ENCODE measurements at places on chromosomes 7 and 10.
A peak's percentile ranks its signal among the peaks of the same experiment; 100 is the strongest.

DNA sequence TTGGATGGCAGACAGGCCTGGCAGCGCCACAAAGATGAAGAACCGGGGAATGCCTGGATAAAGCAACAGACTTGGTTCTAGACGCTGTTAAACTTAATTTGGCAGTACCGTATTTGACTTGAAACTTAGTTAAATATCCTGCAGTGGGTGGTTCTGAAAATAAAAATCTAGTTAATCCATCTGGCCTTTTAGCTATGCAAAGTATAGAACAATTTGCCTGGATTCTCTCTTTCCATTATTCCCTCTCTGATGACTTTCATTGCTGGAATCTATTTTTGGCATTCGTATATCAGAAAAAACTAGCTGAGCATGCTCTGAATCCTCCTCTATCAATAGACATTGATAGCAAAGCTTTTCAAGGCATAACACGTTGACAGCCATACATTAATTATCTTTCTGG lies 203.6 kb downstream of the MACC1 start:
- no peak for DNase-seq

DNA sequence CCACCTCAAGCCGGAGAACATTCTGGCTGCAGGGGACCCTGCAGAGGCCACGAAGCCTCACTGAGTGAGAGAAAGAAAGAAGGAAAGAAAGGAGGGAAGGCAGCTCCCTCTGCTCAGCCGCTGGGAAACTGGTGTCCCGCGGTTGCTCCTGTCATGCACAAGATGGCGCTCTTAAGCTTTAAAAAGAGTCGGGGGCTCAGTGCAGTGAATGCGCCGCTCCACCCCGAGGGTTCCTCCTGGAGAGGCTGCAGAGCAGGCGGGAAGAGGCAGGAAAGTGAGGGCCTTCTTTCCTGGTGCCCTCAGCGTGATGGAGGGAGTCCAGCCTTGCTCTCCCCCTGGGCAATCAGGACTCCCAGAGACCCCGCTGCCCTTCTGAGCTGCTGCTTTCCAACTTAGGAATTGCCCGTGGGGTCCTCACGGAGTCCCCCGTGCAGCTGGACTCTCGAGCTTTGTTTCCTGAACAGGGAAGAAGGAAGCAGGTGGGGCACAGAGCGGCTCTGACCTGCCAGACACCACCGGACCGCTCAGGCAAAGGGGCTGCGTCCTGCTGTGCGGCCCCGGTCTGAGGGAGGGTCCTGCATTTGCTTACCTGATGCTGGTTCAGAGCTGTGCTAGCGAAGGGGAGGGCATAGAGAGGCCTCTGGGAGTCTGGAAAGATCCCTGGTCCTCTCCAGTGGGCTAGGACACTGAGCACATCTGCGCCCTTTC lies 141.9 kb upstream of the MKI67 start:
- peak; percentile 45 for DNase-seq

- DNase-seq, result no peak
Observed at GRCh38 chr7:46089281-46089680, 168.2 kb upstream of the IGFBP3 start.

DNA sequence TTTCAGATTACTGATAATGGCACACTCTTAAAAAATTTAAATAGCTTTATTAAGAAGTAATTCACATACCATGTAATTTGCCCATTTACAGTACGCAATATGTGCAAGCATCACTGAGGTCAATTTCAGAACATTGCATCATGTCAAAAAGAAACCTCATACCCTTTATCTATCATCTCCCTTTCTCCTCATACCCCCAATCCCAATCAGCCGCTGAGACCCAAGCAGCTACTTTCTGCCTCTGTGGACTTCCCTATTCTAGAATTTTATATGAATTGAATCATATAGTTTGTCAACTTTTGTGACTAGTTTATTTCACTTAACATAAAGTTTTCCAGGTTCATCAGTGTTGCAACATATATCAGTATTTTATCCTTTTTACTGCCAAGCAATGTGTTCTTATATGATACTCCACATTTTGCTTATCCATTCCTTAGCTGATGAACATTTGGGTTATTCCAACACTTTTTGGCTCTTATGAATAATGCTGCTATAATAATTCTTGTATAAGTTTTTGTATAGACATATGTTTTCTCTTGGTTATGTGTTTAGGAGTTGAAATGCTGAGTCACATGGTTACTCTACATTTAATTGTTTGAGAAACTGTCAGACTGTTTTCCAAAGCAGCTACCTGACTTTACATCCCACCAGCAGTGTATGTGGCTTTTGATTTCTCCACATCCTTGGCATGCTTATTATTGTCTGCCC lies 26.9 kb upstream of the TPK1 start:
- no peak for DNase-seq

- DNase-seq, result no peak
Observed at GRCh38 chr10:34824870-34825269, 9.8 kb upstream of the PARD3 start.

- no peak for DNase-seq
Observed at GRCh38 chr7:45643630-45644029, 69.5 kb downstream of the ADCY1 start.

- no peak for DNase-seq
Observed at GRCh38 chr10:112678987-112679386, 232.0 kb downstream of the VTI1A start.

DNA sequence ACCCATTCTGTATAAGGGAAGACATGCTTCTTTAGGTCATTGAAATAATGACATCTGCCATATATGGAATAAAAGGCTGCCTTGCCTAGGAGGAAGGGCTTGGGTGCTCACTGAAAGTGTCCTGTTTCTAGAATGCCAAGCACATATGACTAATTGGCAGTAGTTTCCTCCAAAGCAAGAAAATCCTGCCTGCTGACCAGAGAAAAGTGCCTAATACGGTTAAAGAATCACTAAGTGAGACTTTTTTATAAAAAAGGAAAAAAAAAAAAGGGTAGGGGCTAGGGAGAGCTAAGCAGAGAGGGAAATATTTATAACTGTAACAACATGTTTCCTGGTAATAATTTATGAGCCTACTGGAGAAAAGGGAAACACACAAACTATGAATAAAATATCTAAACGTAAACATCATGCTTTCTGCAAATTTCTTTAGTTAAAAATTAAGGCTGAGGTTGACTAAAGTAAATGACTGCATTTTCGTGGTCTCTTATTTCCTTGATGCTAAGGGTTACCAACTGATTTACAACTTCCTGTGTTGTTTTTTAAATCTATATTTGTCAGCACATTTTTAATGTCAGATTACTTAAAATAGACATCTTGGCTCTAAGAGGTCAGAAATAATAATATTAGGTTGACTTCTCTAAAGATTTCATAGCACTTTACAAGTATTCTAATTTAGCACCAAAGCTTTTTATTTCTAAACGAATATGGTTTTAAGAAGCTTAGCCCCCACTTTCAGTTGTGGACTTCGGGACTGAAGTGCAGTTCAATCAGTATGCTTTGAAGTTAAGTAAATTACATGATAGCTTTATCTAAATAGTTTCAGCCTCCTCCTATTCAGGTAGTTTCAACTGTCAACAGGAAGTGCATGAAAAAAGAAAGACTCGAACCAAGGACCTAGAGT lies 89.6 kb downstream of the CABCOCO1 start:
- DNase-seq, result no peak

GRCh38 chr7:2510909-2511768 lies 8.4 kb upstream of the LFNG start:
- DNase-seq, result no peak

DNA sequence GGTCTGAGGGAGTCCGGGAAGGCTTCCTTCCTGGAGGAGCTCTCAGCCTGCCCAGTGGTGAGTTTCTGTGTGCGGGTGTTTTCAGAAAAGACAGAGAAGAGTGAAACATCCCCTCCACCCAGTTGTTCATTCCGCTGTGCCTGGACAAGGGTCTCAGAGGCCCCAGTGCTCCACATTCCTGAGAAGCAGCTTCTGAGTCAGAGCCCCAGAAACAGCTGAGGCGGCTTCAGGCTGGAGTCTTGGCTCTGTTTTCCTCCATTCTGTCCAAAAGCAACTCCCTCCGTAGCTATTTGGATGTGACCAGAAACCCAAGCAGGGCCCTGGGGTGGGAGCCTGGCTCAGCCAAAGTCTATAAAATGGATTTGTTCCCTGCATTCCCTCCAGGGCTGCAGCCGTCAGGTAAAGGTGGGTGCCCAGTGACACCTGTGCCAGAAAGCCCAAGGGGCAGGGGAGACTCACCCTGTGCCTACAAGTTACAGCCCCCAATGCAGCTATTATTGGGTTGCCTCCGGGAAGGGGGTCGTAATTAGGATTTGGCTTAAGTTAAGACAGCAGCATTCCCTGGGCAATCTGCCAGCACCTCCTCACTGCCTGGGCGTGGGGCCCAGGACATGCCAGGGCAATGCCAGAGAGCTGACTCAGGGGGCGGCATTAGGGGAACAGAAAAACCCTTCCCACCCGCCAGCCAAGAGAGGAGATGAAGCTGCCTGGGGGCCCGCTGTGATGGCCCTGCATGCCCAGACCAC lies 13.1 kb upstream of the CAMK2G start:
- no peak for DNase-seq

- no peak for DNase-seq
Observed at GRCh38 chr10:6145166-6145987, 56.5 kb downstream of the RBM17 start.

GRCh38 chr10:27819781-27820531 lies 74.3 kb upstream of the MKX start:
- DNase-seq, result no peak

DNA sequence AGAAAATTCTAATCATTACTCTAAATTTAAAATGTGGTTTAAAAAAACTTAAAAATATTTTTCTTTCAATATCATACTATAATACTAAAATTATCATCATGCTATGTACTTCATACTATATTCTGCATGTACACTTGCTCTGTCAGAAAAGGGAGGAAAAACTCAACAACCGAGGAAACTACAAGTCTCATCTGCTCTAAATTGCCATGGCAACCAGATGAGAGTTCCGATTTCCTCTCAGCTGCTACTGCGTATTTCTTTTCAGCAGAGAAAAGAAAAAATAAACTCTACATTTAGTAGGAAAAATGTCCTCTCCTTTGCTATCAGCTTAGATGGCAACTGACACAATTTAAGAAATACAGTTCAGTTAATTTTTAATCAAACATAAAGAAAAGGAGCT lies 178.9 kb downstream of the SRPK2 start:
- no peak for DNase-seq

DNA sequence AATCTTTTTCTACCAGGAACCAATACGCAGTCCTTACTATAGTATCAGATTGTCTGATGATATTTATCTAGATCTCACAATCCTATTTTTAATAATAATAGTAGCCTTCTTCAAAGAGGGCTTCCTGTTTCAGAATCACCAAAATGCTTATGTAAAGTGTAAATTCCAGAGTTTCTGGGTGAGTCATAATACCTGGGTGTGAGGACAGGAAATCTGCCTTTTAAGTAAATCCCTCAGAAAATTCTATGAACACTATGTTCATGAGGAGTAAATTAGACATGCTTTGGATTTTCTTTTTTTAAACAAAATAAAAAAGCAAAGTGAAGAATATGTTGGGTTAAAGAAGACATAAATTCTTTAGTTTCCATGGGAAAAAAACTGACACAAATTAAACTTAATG lies 20.5 kb downstream of the DKK1 start:
- no peak for DNase-seq

GRCh38 chr7:114783508-114783907 lies 138.4 kb upstream of the MDFIC start:
- DNase-seq, result no peak

DNA sequence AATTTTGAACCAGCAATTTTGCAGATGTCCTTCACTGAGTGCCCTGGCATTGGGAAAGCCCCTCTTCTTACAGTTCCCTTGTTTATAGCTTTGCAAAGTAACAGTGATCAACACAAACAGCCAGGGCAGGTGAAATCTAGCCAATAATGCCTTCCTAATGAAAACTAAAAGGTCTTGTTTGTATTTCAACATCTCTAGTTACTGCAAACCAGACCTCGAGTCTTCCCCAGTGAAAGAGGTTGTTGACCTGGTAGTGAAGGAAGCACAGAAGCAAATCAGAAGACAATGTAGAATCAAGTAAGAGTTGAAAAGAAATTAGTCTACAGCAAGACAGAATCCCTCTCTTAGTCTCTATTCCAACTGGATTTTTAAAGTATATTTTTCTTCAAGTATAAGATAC lies 231.2 kb downstream of the SNX13 start:
- DNase-seq, result no peak

- DNase-seq, result no peak
Observed at GRCh38 chr7:140922741-140923345, 1.9 kb downstream of the BRAF start.

DNA sequence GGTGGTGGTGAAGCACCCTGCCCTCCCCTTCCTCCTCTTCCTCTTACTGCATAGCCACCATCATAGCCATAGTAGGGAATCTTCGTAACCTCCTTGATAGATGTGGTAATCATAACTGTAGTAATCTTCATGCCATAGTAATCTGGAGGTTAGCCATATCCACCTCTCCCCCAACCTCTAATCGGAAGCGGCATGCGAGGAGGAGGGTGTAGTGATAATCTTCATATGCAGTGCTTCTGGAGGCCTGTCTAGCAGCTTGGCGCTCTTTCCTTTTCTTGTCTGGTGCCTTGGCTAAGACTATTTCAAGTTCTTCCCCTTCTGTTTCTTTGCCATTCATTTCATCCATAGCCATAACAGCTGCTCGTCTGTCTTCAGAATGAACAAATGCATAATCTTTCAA lies 90.9 kb downstream of the MLLT10 start:
- DNase-seq, result no peak

- no peak for DNase-seq
Observed at GRCh38 chr7:118762451-118762850, 537.9 kb downstream of the ANKRD7 start.
